ENCODE measurements at places on chromosomes 3 and 15.

DNA sequence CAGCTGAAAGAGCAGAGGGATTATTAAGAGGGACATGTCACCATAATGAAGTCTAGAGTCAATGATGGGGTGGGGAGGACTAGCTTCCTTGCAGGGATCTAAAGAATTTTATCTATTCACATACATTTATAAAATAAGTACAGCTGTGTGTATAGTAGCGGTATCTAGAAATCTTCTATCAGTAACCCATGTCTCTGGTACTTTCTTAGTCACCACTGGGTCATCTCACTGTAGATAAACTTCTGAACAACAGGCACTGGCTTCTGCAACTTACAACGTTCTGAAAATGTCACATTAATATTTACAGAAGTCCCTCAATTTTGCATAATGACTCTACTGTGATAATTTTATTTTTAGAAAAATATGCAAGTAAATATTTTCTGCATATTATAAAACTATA is 401.7 kb downstream of the TBC1D5 start:
- no peak for DNase-seq

DNA sequence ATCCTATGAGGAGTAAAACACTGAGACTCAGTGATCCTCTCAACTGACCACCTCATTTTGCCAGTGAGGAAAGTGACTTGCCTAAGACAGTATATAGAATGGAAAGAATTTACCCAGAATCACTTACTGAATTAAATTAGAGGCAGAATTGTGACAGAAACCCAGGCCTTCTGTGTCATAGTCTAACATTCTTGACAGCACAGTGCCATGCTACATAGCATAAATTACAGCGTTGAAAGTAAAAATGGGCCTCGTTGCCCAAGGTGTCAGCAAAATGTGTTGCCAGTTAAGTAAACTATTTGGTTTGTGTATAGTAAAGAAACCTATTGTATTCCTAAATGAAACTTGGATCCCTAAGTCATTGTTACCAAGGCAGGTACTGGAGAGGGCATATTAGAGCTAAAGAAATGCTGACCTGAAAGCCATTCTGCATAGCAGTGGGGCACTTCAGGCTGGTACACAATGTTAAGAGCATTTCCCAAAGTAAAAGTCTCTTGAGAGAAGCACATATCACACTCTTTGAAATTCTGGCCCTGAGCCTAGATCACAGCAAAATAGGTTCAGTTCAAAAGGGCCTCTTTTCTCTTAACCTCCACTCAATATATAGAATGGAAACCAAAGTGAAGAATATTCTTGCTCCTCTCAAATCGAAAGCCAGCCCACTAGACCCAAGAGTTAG is 53.8 kb downstream of the HMG20A start:
- no peak for DNase-seq

- DNase-seq, result peak; percentile 54
Observed at GRCh38 chr3:194042927-194043326, 93.0 kb upstream of the HES1 start.

GRCh38 chr3:31979001-31979697 is 1.9 kb downstream of the OSBPL10 start:
- DNase-seq, result no peak

- DNase-seq, result peak; percentile 9
Observed at GRCh38 chr15:37682304-37682703, 252.1 kb upstream of the TMCO5A start.

- DNase-seq, result no peak
Observed at GRCh38 chr3:152676810-152677379, 158.0 kb upstream of the P2RY1 start.

GRCh38 chr3:107222907-107223306 is 154.3 kb upstream of the CCDC54 start:
- DNase-seq, result peak; percentile 78

GRCh38 chr15:63089260-63090043 is 32.2 kb upstream of the LACTB start:
- peak; percentile 93 for DNase-seq

DNA sequence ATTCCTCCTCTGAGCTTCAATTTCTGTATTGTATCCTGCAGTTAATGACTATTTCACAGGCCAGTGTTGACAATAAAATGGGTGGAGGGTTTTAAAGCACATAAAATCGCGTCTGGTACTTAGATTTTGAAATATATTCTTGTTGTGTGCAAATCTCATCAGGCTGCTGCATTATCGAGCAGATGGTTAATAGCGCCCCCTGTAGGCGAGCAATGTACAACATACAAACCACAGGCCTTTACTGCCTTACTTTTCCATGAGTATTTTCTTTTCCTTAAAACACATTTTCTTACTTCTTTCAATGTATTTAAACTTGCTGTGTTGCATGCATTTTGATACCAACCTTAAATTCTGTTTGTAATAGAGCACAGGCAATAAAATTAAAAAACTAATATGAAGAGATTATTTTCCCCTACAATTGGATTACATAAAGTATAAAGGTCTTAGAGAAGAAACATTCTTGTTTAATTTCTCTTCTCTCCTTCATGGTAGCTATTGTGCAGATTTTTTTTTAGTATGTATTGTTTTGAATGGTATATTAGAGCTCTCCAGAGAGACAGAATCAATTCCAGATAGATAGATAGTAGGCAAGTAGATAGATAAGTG is 608.4 kb downstream of the CADM2 start:
- DNase-seq, result peak; percentile 48

DNA sequence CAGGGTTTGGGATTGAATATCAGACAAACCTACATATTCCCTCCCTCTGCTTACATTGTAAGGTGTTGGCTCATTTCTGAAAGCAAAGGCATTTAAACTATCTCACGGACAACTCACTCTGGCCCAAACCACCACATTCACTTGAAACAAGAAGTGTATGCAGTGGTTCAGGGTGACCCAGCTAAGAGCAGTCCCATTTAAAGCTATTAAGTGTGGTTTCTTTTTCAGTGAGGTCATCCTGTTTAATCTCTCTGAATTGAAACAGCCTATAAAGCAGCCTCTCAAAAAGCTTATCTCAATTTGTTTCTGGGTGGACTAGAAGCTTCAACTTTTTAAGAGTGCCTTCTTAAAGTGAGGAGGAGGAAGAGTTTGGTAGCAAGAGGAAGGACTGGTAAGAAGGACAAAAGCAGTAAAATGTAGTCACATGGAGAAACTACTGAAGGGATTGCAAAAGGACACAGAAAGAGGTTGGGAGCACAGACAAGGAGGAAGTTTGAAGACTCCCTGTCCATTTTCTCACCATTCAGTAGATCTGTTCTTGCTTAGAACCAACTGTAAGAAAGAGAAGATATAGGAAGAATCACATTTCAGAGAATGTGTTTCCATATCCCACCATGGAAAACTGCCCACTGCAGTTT is 151.6 kb downstream of the TMCO5A start:
- no peak for DNase-seq

GRCh38 chr3:16849229-16849628 is 35.5 kb upstream of the PLCL2 start:
- DNase-seq, result no peak

DNA sequence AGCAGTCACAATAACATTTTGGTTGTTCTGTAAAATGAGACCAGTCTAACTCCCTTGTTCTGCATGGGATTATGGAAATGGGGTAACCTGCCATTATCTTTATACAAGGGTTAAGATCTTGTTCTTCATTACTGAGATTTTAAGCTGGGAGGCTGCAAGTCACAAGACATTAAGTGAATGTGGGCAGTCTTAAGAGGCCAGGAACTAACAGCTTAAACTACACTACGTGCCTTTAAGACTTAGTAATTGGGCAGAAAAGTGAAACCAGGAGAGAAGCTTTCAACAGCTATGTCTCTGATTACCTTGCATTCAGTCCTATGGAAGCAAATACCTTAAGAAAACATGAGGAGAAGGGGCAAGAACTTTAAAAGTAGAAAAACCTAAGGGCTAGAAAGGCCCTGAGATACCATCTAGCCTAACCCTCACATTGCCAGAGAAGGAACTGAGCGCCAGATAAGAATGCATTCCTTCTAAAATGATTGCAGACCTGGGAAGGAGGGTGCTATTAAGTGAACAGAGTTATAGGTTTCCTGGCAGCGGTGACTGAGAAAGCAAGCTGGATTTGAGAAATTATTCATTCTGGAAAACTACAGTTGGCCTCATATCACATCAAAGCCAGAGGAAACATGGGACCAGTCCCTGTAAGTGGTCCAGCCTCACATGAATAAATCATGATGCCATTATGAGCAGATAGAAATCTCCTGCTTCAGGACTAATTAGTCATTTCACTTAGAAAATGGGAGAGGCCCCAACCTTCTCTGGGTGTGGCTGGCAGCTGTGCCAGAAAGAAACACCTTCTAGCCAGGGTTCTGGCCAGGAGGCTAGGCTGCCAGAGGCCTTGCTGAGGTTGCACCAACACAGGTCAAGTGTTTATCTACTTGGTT is 32.9 kb downstream of the DAPK2 start:
- peak; percentile 54 for DNase-seq

- no peak for DNase-seq
Observed at GRCh38 chr3:20924646-20925385, 738.8 kb upstream of the SGO1 start.

DNA sequence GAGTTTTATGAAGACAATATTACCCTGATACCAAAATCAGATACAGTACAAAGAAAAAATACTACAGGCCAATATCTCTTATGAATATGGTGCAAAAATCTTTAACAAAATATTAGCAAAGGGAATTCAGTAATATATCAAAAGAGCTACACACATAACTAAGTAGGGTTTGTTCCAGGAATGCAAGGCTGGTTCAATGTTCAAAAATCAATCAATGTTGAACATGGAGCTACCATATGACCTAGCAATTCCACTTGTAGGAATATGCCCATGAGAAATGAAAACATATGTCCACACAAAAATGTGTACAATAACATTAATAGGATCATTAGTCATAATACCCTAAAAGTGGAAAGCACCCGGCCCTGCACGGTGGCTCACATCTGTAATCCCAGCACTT is 7.8 kb downstream of the OCA2 start:
- DNase-seq, result no peak

GRCh38 chr15:73142802-73143762 is 90.8 kb downstream of the NEO1 start:
- no peak for DNase-seq

DNA sequence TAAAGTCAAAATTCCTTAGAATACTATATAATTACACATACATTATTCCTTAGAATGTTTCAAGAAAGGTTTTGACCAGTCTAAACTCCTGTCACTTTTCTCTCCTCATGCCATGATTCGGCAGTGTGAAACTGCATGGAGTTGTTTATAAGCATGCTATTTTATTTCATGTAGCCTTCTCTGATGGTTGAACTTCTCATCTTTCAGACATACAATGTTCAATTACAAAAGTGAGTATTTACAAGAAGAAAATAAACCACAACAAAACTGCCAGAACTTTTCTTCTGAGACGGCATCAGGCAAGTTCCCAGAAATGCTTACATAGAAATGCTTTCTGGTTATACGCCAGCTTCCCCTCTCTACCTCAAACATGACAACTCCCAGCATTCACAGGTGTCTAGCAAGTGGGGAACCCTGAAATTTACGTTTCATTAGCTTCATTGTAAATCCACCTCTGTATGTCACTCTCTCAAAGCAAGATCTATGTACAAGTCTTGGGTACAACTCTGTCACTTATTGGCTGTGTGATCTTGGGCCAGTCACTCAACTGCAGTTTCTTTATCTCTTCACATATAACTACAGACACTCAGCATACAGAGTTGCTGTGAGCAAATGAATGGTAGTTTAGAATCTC is 42.7 kb downstream of the HDGFL3 start:
- no peak for DNase-seq
